ENCODE measurements at places on chromosomes 16 and 17.

GRCh38 chr17:3951420-3951819, 12.8 kb downstream of the ATP2A3 start:
- no peak for DNase-seq

DNA sequence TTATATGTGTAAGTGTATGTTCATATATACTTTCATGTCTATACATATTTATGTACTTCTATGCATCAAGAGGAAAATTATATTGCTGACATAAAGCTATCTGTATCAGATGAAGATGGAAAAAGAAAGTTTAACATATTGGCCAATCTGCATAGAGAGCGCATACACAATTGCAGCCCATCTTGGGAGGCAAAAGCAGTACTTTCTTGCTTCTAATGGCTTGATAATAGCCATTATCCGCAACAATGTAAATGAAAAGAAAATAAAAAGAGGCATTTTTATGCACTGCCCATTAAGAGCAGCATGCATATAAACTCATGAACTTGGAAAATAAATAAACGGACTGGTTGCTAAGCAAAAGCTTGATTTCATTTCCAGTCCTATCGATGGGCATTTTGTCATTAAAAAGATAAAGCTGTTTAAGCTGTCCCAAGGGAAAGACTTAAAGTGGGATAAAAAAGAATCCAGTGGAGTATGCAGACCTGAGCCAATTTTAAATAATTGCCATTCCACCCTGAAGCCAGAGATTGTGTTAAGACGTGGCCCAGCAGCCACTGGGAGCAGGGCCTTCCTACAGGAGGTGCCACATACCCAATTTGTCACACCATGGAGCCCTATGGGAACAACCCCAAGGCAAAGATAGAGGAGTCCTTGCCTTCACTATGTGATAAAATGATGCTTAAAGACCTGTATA, 183.6 kb upstream of the CDH11 start:
- no peak for DNase-seq

GRCh38 chr17:68277807-68278206, 13.1 kb downstream of the SLC16A6 start:
- no peak for DNase-seq

DNA sequence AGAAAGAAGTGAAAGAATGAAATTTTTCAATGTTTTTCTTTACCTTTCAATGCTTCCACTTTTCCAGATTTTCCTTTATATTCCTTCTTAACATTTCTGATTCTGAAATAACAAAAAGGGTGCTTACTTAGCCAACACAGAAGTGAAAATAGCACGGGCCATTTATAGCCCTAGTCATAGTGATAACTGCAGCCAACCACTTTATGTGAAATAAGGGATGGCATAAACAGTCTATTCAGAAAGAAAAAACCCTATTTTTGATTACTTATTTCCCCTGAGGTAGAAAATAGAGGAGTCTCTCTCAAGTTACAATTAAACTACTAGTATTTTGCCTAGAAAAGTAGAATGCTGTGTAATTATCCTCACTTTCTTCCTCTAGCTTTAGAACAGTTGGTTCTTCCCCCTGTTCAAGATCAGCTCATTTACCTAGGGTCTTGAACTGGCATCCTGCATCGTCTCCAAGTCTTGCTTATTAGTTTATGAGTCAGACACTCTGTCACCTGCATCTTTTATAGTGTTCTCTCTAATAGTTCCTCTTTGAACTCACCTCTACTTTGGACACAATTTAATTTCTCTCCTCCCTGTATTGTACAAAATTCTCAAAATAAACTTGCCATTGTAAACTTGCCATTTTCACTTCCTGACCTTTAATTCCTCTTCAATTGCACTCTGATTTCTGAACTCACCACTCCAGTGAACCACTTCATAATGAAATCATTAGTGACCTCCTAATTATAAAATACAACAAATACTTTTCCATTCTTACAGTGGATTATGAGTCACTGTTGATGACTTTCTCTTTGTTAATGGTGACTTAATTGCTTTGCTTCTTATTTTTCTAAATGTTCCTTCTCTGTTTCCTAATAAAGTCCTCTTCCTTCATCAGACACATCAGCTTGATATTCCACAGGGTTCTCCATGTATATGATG, 23.6 kb downstream of the ABCA6 start:
- DNase-seq = no peak

DNA sequence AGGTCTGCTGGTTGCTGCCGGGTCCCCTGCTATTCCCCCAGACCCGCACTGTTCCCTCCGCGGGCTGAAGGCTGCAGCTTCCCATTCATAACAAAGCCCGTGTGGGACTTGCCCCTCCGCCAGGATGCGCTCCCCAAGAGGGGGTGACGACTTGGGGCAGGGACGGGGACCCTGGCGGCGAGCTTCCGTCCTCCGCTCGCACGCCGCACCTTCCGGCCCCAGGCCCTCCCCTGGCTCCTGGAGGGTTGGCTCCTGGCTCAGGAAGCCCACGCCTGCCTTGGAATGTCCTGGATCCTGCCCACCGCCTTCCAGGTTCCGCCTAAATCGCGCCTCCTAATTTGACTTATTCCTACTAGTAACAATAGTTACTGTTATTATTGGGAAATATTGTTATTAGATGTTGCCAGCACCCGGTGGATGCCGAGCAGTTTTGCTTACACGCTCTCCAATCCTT, 1.1 kb upstream of the TFAP4 start:
- no peak for DNase-seq

GRCh38 chr16:71338193-71338592, 20.3 kb upstream of the CALB2 start:
- no peak for DNase-seq

DNA sequence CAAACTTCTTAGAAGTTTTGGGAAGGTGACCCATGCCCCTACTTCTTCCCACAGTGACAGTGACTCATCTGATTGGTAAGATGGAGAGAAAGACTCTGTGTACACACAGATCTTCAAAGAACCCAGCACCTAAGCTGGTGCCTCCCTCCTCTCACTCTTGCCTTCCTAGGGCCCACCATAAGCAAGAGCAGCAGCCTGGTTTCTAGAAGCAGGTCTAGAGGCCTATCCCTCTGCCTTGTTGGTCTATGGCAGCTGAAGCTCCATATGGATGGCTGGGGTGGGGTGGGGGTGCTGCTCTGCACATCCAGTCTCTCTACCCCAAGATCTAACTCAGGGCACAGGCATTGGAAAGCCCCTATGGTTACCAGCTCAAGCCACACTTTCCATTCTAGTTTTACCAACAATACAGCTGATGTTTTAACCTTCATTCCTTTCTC, 47.5 kb downstream of the STAT3 start:
- DNase-seq = no peak

DNA sequence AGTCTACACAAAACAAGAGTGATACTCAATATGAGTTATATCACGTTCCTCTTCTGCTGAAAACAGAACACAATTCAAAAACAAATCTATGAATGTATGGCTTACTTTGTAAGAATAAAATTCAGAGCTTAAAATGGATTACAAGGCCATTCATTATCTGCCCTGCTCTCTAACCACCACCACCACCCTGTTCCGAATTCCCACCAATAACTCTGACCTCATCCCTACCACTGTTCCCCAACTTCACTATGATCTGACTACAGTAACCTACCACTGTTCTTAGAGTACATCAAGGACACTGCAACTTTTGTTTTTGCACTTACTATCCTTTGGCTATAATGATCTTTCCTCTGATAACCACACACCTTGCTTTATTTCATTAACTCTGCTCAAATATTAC, 21.3 kb downstream of the FBXL20 start:
- DNase-seq = no peak

DNA sequence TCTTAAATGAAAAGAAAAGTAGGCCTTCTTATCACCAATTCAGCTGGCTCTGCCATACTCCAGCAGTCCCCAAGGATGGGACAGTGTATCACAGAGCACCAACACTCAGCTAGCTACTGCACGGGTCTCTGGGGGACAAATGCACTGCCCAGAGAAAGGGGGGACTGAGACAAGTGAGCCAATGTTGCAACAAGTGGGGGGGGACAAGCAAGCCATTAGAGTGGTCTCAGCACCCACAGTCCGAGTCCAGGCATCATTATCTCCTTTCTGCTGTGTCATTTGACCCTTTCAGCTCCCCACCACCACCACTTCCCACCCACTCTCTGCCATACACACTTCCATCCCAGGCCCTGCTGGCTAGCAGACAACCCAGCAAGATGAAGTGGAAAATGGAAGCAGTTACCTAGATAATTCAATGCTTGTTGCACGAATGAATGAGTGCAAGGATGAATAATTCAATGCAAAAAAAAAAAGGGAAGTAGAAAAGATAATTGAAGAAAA, 7.0 kb downstream of the TMEM132E start:
- no peak for DNase-seq

- no peak for DNase-seq
Observed at GRCh38 chr16:75070012-75070841, 46.4 kb downstream of the LDHD start.

DNA sequence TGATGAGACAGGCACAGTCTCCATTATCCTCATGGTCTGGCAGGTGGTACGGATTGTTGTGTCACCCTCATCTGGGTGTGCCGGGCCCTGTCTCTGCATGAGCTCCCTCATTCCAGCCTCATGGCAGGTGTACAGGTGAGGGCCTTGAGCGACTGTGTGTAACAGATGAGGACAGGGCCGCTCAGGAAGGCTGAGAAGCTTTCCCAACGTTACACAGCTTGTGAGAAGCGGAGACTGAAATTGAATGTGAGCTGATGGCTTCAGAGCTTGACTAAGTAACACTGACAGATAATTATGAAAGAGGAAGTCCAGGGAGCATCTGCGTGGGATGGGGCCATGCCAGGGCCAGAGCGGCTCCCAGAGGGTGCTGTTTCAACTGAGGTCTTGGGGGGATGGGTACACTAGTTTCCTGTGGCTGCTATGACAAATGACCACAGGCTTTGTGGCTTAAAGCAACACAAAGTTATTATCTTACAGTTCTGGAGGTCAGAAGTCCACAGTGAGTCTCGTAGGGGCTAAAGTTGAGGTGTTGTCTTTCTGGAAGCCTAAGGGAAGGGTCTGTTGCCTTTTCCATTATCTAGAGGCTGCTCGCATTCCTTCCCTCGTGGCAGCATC, 36.7 kb downstream of the CMIP start:
- DNase-seq = no peak

GRCh38 chr16:54284319-54284930, 2.2 kb downstream of the IRX3 start:
- no peak for DNase-seq

- DNase-seq = no peak
Observed at GRCh38 chr17:76623271-76624146, 20.0 kb downstream of the ST6GALNAC1 start.

DNA sequence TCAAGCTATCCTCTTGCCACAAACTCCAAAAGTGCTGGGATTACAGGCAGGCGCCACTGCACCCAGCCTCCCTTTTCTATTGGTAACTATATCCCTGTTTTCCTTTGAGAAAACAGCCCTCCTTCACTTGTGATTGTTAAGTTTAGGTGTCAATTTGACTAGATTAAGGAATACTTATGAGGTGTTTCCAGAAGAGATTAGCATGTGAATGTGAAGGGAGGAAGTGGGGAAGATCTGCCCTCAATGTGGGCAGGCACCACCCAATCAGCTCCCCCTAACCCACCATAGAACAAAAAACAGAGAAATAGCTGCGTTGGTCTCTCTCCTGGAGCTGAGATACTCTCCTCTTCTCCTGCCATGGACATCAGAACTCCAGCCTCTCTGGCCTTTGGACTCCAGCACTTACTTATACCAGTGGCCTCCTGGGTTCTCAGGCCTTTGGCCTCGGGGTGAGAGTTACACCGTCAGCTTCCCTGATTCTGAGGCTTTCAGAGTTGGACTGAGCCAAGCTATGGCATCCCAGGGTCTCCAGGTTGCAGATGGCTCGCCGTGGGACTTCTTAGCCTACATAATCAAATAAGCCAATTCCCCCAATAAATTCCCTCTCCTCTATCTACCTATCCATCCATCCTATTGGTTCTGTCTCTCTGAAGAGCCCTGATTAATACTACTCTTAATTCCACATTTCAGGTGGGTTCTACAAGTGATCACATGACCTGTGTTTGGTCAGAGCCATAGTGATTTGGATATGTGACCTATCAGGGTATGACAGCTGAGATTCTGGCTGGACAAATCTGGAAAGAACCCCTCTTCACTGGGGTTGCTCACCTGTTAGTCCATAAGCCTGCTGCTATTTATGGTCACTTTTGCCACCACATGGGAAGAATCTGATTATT, 12.0 kb upstream of the STAT3 start:
- no peak for DNase-seq

- no peak for DNase-seq
Observed at GRCh38 chr16:4032768-4033167, 83.5 kb downstream of the ADCY9 start.

DNA sequence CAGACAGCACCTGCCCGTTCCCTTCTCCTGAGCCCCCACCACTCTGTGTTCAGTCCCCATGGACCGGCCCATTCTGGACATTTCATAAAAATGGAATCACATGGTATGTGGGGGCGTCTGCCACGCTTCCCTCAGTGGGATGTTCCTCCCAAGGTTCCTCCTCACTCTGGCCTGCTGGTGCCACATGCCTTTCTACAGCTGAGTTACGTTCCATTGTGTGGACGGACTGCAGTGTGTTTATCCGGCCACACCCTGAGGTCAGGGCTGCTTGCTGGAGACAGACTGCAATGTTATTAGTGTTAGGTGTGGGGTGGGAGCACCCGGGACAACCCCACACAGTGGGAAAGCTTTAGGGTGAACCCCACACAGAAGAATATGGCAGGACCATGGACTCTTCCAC, 5.9 kb upstream of the AATK start:
- no peak for DNase-seq

- DNase-seq = no peak
Observed at GRCh38 chr16:83433201-83433600, 374.6 kb upstream of the HSBP1 start.

DNA sequence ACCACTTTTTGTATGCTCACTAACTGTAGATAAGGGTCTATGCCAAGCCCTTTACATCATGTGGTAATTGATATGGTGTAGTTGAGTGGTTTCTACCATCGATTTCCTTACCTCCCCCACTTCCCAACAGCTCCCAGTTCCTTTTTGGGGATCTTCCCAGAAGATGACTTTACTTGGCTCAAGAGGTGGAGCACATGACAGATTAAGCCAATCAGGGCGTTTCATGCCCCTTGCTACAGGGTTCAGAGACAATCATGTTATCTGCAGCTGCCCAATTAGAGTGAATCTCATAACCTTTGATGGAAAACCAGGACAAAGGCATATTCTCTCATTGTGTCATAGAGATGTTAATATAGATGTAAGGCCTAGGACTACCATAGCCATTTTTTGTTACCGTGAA, 16.2 kb upstream of the BMERB1 start:
- no peak for DNase-seq

- DNase-seq = no peak
Observed at GRCh38 chr16:30112197-30113030, 923 bp downstream of the GDPD3 start.

GRCh38 chr17:49990921-49991320, 4.1 kb downstream of the DLX3 start:
- no peak for DNase-seq

DNA sequence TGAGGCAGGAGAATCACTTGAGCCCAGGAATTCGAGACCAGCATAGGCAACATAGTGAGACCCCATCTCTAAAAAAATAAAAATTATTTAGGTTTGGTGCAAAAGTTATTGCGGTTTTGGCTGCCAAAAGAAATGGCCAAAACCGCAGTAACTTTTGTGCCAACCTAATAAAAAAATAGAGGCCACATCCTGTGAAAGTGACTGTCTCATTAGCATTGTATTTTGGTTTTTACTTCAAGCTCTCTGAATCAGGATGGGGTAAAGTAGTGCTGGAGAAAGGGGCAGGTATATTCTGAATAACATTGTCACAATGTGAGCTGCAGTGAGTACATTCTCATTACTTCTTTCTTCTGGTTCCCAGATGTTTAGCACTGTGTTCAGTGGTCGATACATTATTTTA, 36.0 kb downstream of the ATP6V0A1 start:
- no peak for DNase-seq

GRCh38 chr17:55405600-55405999, 16.0 kb downstream of the MMD start:
- DNase-seq = no peak
